B cell (primary cell): ENCODE measurements at places on chromosomes 4 and X. TPM values are rescaled to one million over a fixed set of nuclear protein-coding genes. Genes with fewer than 3 reads are reported as not detected.
A peak's percentile ranks its signal among the peaks of the same experiment; 100 is the strongest.

CXCL10 gene
- not detected in 2 replicates for total RNA-seq

MUC7 gene
- total RNA-seq = not detected in 2 replicates

DUSP9 gene
- not detected in 2 replicates for total RNA-seq

SUPT20HL1 gene
- total RNA-seq = not detected in 2 replicates

TEX11 gene
- total RNA-seq = not detected in 2 replicates

DCAF4L1 gene
- total RNA-seq = 0.19 and 0.20 TPM in 2 replicates

HPSE gene
- total RNA-seq = 1.3 and 2.6 TPM in 2 replicates

DNA sequence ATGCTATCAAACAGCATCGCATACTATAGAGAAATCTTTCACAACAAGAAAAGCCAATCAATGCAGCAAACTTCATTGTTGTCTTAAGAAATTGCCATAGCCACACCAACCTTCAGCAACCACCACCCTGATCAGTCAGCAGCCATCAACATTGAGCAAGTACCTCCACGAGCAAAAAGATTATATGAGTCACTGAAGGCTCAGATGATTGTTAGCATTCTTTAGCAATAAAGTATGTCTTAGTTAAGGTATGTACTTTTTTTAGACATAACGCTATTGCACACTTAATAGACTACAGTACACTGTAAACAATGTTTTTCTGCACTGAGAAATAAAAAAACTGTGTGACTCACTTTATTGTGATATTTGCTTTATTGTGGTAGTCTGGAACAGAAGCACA is 37.8 kb upstream of the FUNDC1 start:
- no peak overlapping the region for H3K27ac ChIP-seq
- no peaks in the 10 kb centered on the region for H3K4me1 ChIP-seq
- no peak for DNase-seq
- no peak overlapping the region for H3K4me3 ChIP-seq
- H3K27me3 ChIP-seq = no peaks in the 10 kb centered on the region
- H3K36me3 ChIP-seq = no peaks in the 10 kb centered on the region

DNA sequence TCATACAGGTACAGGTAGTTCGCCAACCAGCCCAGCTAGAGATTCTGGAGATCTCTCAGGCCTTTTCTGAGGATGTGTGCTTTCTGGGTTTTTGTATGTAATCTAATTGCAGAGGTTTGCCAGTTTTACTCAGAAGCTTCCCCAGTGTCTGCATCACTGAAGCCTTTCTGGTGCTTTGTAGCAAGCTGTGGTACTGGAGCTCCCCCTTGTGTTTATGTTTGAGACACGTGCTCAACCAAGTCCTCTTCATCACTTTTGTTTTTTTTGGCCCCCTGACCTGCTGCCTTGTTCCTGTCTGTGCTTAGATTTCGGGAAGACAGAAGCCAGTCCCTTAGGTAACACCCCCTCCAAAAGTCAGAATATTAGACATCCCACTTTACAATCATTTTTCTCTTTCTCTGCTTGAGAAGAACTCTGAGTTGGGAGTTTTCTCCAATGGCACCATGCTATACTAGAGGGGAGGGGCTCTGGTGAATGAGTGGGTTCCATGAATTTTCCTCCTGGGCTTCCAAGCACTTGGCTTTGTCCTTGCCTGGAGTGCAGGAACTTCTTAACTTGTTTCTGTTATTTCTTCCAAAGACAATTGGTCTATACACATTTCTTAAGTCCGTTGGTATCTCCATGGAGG is 128.4 kb upstream of the TBC1D9 start:
- no peaks in the 10 kb centered on the region for H3K36me3 ChIP-seq
- H3K27me3 ChIP-seq = no peaks in the 10 kb centered on the region
- peak; percentile 76 for DNase-seq
- H3K4me1 ChIP-seq = no peaks in the 10 kb centered on the region
- no peak overlapping the region for H3K27ac ChIP-seq

DNA sequence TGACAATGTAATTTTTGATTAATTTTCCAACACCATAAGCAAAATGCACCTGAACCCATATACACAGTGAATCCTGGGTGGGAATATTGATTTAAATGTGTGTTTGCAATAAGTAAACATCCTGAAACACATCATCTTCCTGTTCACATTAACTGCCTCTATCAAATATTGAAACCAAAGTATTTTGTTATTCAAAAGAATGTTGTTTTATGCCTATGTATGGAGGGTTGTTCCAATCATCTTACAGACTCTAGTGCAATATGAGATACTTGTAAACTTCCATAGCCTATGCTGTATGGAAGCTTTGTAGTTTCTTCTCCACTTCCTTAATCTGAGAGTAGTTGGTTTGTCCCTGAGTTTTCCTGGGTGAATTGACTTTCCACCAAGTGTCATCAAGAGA is 105.4 kb upstream of the SLC7A11 start:
- H3K4me3 ChIP-seq = no peak overlapping the region
- no peaks in the 10 kb centered on the region for H3K4me1 ChIP-seq
- no peaks in the 10 kb centered on the region for H3K27me3 ChIP-seq
- DNase-seq = no peak
- no peaks in the 10 kb centered on the region for H3K36me3 ChIP-seq
- no peak overlapping the region for H3K27ac ChIP-seq

DNA sequence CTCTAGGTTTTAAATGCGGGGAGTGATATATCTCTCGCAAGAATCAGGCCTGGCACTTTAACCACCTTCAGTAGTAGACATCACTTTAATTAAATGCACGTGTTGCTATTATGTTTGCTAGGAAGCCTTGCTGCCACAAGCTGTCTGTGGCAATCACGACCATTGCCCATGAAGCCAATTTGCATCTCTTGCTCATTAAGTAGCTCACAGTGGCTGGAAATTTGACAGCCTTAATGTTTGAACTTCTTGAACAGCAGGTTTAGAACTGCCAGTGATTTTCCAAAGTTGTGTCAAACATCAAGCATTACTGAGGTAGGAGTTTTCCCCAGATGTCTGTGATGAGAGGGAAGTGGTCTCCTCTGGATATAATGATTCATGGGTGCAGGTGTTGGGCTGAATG is 642.3 kb upstream of the CPEB2 start:
- no peak overlapping the region for H3K4me3 ChIP-seq
- no peaks in the 10 kb centered on the region for H3K4me1 ChIP-seq
- no peaks in the 10 kb centered on the region for H3K36me3 ChIP-seq
- H3K27me3 ChIP-seq = no peaks in the 10 kb centered on the region
- no peak for DNase-seq

DNA sequence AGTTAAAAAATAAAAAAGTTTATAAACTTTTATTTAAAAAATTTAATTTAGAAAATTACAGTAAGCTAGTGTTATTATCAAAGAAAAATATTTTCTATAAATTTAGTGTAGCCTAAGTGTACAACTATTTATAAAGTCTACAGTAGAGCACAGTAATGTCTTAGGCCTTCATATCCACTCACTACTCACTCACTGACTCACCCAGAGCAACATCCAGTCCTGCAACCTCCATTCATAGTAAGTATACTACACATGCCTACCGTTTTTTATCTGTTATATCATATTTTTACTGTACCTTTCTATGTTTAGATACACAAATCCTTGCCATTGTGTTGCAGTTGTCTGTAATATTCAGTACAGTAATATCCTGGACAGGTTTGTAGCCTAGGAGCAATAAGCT is 129.0 kb upstream of the FAM47B start:
- H3K4me1 ChIP-seq = no peaks in the 10 kb centered on the region
- no peak for DNase-seq
- no peaks in the 10 kb centered on the region for H3K27me3 ChIP-seq
- H3K36me3 ChIP-seq = no peaks in the 10 kb centered on the region
- H3K27ac ChIP-seq = no peak overlapping the region
- no peak overlapping the region for H3K4me3 ChIP-seq

GRCh38 chr4:183783306-183783705 is 121.8 kb upstream of the STOX2 start:
- H3K27ac ChIP-seq = no peak overlapping the region
- no peaks in the 10 kb centered on the region for H3K4me1 ChIP-seq
- H3K36me3 ChIP-seq = no peaks in the 10 kb centered on the region
- DNase-seq = no peak
- H3K27me3 ChIP-seq = peaks cover 4% of the 10 kb centered on the region
- H3K4me3 ChIP-seq = no peak overlapping the region

DNA sequence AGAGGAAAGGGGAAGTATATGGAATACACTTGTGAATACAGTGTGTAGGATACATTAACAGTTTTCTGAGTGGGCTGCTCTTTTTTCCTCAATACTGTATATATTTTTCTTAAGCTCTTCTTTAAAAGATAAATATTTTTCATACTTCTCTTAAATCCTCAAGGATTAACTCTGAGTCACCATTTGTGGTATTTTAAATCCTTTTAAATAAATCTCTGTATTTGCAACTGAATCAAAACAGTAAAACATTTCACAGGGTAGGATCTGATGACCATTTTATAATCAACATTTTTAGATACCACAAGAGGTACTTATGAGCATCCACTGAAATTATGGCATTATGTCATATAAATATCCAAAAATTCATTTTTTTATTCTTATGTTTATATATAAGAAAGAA is 87.6 kb downstream of the GAB1 start:
- H3K4me1 ChIP-seq = peaks cover 5% of the 10 kb centered on the region
- no peaks in the 10 kb centered on the region for H3K27me3 ChIP-seq
- H3K36me3 ChIP-seq = no peaks in the 10 kb centered on the region

- DNase-seq = no peak
- no peak overlapping the region for H3K27ac ChIP-seq
- H3K36me3 ChIP-seq = no peaks in the 10 kb centered on the region
- no peaks in the 10 kb centered on the region for H3K27me3 ChIP-seq
- H3K4me3 ChIP-seq = no peak overlapping the region
These were observed 469.1 kb downstream of the GBA3 start for GRCh38 chr4:23161787-23162186.

GRCh38 chr4:23839279-23839678 is 50.6 kb downstream of the PPARGC1A start:
- DNase-seq = no peak
- H3K4me1 ChIP-seq = no peaks in the 10 kb centered on the region
- H3K27ac ChIP-seq = no peak overlapping the region

GRCh38 chr4:71614621-71615020 is 169.3 kb downstream of the GC start:
- no peak for DNase-seq
- no peak overlapping the region for H3K27ac ChIP-seq
- H3K36me3 ChIP-seq = no peaks in the 10 kb centered on the region
- H3K4me3 ChIP-seq = no peak overlapping the region

DNA sequence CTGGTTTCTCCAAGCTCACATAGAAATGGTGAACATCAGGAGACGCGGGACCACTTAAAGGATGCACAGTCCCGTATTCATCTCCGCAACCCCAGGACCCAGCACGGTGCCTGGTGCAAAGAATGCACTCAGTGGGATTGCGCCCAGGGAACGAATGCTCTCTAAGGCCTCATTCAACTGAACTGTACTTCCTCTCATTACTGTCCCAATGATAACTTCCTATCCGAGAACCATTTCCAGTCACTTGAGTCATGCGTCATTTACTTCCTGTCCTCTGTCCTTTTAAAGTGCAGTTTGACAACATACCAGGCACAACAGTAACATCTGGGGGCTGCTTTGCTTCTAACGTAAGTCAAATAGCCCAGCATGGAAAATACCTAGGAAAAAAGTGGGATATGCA is 75.7 kb downstream of the RBM47 start:
- peak; percentile 44 for DNase-seq
- no peak overlapping the region for H3K27ac ChIP-seq
- H3K4me1 ChIP-seq = peaks cover 17% of the 10 kb centered on the region
- no peak overlapping the region for H3K4me3 ChIP-seq
- no peaks in the 10 kb centered on the region for H3K27me3 ChIP-seq

DNA sequence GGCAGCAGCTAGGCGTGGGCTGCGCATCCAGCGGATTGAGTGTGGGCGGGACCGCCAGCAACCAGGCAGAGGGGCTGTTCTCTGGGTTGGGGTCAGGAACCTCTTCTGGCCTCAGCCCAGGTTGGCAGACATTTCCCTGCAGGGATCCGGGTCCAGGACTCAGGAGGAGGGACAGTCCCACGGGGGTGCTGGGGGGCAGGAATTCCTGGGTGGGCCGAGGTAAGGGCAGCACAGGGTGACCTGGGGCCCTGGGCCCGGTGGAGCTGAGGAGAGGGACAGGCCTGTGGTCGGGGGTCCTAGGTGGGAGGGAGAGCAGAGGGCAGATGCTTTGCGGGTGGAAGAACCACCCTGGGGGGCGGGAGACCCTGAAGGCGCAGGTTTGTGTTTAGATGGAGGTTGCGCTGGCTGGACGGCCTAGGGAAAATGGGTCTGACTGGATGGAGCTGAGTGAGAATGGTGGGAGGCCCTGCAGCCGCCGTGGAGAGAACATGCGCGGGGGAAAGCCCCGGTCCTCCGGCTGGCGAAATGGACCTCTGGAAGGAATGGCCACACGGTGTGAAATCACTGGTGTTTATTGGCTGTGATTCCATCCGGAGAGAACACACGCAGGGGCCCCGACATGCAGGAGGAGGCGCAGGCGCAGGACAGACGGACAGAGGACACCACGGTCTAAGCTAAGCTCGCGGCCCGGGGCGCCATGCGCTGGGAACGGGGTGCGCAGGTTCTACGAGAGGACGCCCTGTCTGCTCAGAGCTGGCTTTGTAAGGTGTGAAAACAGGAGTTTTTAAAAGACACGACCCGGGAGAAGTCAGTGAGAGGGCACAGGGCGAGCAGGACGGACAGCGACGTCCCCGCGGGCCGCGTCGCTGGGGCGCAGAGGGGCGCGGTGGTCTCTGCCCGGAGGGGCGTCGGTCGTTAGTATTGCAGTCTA is 41.3 kb downstream of the CPLX1 start:
- no peaks in the 10 kb centered on the region for H3K36me3 ChIP-seq
- peaks cover 38% of the 10 kb centered on the region for H3K4me1 ChIP-seq
- H3K4me3 ChIP-seq = no peak overlapping the region
